Fibroblast of lung (primary cell): ENCODE measurements at places on chromosomes 6 and 20.

GRCh38 chr20:52943185-52943841 lies 28.8 kb upstream of the TSHZ2 start:
- DNase-seq = peak; percentile 88

- peak; percentile 33 for DNase-seq
Observed at GRCh38 chr20:32521780-32522525, 63.2 kb downstream of the NOL4L start.

DNA sequence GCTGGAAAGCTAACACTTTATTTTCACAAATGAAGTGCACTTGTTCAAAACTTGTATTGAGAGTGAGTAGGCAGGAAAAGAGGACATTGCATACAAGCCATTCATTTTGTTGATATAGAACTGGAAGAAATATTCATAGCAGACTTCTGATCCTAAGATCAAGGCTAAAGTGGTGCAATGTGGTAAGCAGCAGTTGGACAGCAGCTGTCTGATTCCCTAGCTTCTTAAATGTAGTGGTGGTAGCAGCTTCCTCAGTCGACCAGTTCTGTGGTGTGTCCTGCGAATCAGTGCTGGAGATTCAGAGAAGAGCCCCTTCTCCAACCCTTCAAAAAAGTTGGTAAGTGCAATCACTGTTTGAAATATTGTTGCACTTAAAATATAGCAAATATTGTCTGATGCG lies 281.7 kb upstream of the GJE1 start:
- DNase-seq = no peak

- peak; percentile 74 for DNase-seq
Observed at GRCh38 chr20:53408691-53409446, 184.8 kb downstream of the ZNF217 start.

DNA sequence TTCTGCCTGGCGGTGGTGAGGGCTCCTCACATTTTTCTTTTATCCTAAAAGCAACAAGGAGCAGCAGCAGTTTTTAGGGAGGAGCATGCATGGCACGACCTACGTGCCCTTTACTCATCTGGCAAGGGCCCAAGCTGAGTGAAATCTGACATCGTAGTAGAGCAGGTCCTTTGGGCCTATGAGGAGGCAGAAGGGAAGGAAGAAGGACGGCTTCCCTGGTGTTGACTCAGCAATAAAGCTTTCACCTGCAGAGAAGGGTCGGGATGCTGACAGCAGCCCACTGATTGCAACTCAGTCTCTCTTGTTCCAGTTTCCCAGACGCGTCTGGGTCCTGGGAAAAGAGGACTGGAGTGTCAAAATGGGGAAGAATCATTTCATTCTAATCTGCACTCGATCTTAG lies 409.1 kb upstream of the AGPAT4 start:
- DNase-seq = no peak

- no peak for DNase-seq
Observed at GRCh38 chr6:40330301-40330721, 256.9 kb downstream of the LRFN2 start.

GRCh38 chr20:50516180-50516934 lies 6.2 kb downstream of the PTPN1 start:
- no peak for DNase-seq

DNA sequence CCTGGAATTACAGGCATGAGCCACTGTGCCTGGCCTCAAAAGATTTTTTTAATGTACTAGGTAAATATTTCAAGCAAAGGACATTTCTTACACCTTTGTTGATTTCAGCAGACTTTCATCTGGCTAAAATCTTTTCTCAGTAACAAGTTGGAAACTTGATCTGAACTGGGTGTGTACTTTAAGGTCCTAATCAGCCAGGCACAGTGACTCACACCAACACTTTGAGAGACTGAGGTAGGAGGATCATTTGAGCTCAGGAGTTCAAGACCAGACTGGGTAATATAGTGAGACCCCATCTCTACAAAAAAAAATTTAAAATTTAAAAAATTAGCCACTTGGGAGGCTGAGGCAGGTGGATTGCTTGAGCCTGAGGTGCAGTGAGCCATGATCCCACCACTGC lies 7.0 kb upstream of the RALGAPA2 start:
- no peak for DNase-seq

- peak; percentile 27 for DNase-seq
Observed at GRCh38 chr6:159440911-159441703, 251.9 kb downstream of the SOD2 start.

- no peak for DNase-seq
Observed at GRCh38 chr6:64335195-64335594, 699.6 kb downstream of the PHF3 start.

DNA sequence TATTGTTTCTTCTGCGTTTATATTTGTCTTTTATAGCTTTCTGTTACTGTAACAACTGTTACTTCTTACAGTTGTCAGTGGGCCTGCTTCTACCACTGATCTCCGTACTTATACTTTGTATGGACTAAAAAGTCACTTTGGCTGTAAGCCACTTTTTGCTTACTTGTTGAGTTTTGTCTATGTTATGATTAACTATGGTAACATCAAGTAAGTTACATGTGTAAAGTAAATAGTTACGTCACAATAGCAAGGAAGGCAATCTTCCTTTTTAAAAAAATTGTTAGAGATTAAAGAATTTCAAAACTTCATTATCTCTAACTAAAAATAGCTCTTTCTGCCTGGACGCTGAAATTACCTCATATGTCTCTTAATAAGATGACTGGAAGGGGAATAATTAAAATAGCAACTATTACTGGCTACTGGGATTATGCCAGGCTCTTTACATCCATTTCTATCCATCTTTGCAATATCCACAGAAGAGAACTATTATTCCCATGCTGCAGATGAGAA lies 10.9 kb downstream of the TFB1M start:
- peak; percentile 11 for DNase-seq

DNA sequence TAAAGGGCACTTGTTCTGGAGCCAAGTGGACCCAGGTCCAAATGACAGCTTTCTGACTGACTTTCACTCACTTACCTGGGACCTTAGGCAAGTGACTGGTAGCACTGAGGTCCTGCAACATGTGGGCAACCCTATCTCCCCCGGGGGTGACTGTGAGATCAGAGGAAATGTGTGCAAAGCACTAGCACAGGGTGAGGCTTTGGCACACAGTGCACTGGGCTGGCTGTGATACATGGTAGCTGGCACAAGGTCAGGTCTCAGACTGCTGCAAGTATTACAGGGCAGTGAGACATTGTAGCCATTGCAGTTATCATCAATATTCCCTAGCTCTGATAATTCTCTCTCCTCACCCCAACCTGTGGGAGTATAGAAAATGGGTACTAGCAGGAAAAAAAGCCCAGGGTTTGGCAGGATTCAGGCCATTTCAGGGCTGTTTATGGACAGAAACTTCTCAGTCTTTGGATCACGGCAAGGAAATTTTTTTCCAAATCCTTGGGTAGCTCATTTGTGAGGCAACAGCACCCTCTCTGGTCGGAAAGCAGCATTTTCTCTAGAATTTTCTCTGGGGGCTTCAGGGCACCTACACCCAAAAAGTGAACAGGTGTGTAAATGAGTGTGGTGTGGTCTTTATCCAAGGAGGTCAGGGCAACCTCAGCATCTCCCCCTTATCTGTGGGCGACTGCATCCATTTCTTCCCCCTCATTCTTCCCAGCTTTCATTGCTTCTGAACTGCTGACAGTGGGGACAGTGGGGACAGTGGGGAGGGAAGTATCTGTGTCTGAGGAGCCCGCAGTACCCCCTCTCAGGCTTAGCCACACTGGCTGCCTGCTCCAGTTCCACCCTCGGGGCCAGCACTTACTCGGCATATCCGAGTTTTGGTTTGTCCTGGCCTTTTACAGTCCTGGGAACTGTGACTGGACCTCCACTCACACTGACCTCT lies 148.7 kb upstream of the PHACTR3 start:
- no peak for DNase-seq
